ENCODE measurements at places on chromosomes 7 and 10.

DNA sequence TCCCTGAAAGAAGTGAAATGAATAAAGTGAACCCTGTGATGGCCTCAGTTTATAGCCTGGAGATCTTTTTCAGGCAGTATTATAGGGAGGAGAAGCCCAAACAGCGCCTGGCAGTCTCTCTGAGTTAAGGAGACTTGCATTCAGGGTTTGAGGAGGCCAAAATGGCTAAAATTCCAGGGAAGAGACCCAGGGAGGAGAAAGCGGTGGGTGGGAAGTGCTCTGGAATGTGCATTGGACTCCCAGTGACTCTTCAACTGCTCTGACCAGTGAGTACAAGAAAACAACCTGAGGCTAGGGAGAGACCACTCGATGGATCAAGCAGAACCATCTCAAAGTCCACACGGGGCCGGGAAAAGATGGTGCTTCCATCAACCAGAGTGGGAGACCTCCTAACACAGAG, 35.3 kb upstream of the EPHB6 start:
- no peak for DNase-seq

DNA sequence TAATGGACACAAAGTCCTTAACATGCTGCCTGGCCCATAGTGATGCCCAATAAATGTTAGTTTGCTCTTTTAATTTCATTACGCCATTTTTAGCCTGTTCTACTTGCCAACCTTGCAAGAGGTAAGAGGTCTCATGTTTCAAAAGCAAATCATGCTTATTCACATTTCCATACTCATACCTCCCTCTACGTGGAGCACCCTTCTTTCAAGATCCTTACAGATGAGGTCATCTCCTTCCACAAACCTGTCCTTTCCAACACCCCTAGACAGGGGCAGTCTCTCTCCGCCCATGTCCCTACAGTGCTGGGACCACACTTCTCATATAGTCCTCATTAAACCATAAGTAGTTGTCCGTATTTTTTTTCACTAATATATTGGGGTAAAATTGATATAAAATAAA, 271.3 kb downstream of the FGFR2 start:
- no peak for DNase-seq

DNA sequence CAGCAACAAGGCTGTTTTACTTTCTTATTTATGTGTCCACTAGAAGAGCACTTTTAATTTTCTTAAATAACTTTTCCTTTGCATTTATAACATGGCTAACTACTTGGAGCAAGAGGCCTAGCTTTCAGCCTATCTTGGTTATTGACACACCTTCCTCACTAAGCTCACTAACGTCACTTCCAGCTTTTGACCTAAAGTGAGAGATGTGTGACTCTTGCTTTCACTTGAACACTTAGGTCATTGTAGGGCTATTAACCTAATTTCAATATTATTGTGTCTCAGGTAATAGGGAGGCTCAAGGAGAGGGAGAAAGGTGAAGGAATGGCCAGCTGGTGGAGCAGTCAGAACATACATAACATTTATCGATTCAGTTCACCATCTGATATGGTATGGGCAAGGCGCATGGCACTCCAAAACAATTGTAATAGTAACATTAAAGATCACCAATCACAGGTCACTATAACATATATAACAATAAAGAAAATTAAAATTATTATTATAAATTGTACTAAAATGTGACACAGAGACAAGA, 95.0 kb upstream of the FAM20C start:
- no peak for DNase-seq

GRCh38 chr10:78763651-78764395, 304.9 kb upstream of the ZMIZ1 start:
- DNase-seq = no peak

DNA sequence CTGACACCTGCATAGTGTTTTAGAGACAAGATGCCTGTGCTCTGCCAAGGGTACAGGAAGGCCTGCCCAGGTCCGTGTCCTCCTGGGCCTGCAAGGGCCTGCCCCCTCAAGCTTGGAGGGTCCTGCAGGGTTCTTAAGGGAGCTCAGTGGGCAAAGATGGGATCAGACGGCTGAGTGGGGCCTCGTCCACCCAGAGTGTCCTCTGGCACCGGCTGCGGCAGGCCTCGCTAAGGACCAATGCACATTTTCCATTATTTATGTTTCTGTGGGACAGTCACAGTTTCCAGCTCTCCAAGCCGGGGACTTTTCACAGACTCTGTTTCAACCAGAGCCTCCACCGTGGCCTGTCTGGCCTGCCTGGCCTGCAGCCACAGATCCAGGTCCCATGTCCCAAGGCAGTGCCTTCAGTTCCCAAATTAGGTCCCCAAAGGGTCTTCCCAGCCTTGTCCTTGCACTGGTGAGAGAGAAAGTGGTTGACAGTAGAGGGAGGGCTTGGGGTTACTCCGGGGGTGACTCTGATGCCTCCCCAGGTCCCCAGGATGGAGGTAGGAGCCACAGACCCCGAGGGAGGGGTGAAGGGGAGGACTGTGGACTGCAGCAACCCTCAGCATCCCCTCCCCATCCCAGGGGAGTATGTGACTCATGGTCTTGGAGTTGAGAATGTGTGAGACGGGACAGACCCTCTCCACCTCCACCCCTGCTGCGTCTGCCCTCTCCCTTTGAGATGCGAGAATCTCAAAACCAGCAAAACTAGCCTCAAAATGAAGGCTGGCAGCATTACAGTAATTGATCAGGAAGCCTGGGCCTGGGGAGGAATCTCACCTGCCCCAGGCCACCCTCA, 14.8 kb downstream of the MYL10 start:
- DNase-seq = no peak

GRCh38 chr10:18109341-18109870, 30.8 kb upstream of the CACNB2 start:
- DNase-seq = no peak

- no peak for DNase-seq
Measured at GRCh38 chr7:122719010-122719578, 16.4 kb upstream of the RNF148 start.

- no peak for DNase-seq
Measured at GRCh38 chr10:61830072-61830845, 71.2 kb upstream of the ARID5B start.

DNA sequence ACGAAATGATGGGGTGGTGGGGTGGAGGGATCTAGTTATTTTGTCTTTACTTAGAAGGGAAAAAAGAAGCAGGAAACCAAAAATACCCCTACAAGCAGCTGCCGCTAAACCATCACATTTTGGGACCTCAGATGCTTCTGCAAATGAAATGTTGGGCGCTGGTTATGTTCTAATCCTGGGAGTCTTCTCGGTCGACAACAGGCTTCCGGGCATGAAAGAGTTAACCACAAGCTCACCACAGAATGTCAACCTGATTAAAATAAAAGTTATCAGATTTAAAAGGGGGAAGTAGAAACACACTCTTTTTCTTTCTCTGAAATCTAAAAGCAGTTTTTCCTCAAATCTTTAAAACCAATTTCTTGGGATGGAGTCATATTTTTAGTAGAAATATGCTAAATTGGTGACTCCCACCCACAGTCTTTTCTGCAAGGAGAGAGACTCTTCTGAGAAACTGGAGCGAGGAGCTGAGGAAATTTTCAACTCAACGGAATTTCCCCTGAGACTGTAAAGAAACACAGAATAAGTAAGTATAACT, 16.8 kb downstream of the IL2RA start:
- DNase-seq = no peak

DNA sequence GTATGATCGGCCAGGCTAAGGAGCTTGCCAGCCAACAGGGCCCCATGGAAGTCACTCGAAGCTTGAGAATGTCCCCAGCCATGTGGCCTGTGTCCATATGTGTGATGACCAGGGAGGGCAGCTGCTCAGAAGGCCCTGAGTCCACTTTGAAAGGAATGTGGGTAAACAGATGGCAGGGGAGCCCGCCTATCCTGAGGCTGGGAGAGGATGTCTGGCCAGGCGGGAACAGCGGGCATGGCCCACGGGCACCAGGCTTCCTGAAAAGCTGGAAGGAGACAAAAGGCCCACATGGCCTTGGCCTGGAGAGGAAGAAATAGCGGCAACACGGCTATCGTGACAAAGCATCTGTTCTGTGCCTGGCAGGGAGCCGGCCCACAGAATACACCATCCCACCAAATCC, 137.9 kb upstream of the PPIF start:
- DNase-seq = no peak

Measured in anterior cingulate cortex (tissue), 58 donors.